ENCODE measurements at places on chromosomes 12 and 14. TPM values are rescaled to one million over a fixed set of nuclear protein-coding genes. Genes with fewer than 3 reads are reported as not detected.

Gene KRT78
- total RNA-seq: not detected

- H3K36me3 ChIP-seq: no peaks in the 10 kb centered on the region
- H3K4me3 ChIP-seq: no peak overlapping the region
- H3K27me3 ChIP-seq: no peaks in the 10 kb centered on the region
- no peak overlapping the region for H3K27ac ChIP-seq
- DNase-seq: no peak
These were observed 379.1 kb downstream of the TMEM121 start for GRCh38 chr14:105905456-105905855.

- no peak for DNase-seq
- peaks cover 4% of the 10 kb centered on the region for H3K27me3 ChIP-seq
- H3K27ac ChIP-seq: no peak overlapping the region
- no peak overlapping the region for H3K4me3 ChIP-seq
These were observed 60.8 kb upstream of the C14orf180 start for GRCh38 chr14:104518659-104519350.

- H3K27me3 ChIP-seq: peaks cover 26% of the 10 kb centered on the region
- H3K27ac ChIP-seq: no peak overlapping the region
- DNase-seq: no peak
These were observed 287.1 kb upstream of the G2E3 start for GRCh38 chr14:30271811-30272323.

DNA sequence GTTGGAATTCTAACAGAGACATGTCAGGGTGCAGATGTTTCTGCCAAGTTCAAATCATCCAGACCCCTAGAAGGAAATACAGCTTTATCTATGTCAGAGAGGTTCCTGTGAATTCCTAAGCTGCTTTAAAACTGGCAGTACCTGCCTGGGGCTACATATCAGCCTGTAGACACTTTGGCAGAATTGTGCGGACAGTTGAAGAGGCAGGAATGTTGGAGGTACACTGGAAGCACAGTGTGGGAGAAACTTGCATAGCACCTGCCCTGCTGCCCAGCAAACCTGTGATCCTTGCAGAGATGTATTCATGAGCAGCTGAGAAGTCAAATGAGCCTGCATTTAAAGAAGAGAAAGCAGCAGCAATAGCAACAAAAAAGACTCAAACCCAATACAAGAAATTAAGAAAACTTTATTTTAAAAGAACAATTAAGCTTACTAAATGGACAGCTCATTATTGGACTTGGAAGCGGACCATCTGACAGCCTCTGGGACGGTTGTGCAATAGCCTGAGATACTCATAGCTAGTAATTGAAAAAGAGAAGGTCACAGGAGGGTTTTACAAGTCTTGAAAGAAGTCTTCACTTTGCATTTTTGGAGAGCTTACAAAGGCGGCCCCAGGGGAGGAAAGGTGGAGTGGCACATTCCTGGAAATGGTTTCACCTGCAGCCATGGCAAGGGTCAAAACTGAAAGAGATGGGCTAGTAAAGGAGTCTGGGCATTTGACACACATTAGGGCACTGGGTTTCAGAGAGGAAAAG lies 280.9 kb upstream of the FLRT2 start:
- H3K27me3 ChIP-seq: no peaks in the 10 kb centered on the region
- no peak overlapping the region for H3K27ac ChIP-seq
- no peak for DNase-seq
- H3K4me1 ChIP-seq: peaks cover 13% of the 10 kb centered on the region
- H3K4me3 ChIP-seq: no peak overlapping the region

GRCh38 chr12:102765736-102766135 lies 151.3 kb downstream of the PAH start:
- DNase-seq: no peak
- H3K27ac ChIP-seq: no peak overlapping the region
- H3K4me1 ChIP-seq: no peaks in the 10 kb centered on the region
- no peaks in the 10 kb centered on the region for H3K36me3 ChIP-seq
- H3K4me3 ChIP-seq: no peak overlapping the region
- peaks cover 11% of the 10 kb centered on the region for H3K27me3 ChIP-seq

Gene TROAP
- total RNA-seq: 88.0 TPM

- no peaks in the 10 kb centered on the region for H3K27me3 ChIP-seq
- no peak overlapping the region for H3K27ac ChIP-seq
- no peaks in the 10 kb centered on the region for H3K4me1 ChIP-seq
- no peaks in the 10 kb centered on the region for H3K36me3 ChIP-seq
These were observed 134.0 kb downstream of the DYRK2 start for GRCh38 chr12:67782573-67782972.
